ENCODE measurements at places on chromosomes 13 and 19.
A peak's percentile ranks its signal among the peaks of the same experiment; 100 is the strongest.

GRCh38 chr13:67123165-67123564 is 107.0 kb downstream of the PCDH9 start:
- H3K27ac ChIP-seq, result no peak overlapping the region
- H3K4me3 ChIP-seq, result no peak overlapping the region
- DNase-seq, result no peak
- no peaks in the 10 kb centered on the region for H3K27me3 ChIP-seq
- H3K36me3 ChIP-seq, result no peaks in the 10 kb centered on the region

DNA sequence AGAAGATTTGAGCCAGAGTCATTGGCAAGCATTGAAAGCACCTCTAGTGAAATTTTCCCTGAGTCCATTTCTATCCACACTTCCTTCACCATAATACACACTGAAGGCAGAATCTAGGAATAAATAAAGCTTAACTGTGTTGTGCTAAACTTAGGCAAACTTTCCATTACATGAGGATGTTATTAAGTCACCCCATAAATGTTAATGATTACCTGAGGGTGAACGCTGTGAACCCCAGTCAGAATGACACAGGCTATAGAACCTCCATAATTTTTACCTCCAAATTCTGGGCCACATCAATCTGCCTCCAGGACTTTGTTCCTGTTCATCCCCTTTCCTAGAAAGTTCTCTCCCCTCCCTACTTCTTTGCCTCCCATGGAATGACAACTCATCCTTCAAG is 71.0 kb downstream of the RAP2A start:
- H3K36me3 ChIP-seq, result peaks cover 3% of the 10 kb centered on the region
- H3K27ac ChIP-seq, result no peak overlapping the region
- no peak overlapping the region for H3K4me3 ChIP-seq
- H3K4me1 ChIP-seq, result peaks cover 4% of the 10 kb centered on the region
- H3K27me3 ChIP-seq, result peaks cover 21% of the 10 kb centered on the region

- no peaks in the 10 kb centered on the region for H3K36me3 ChIP-seq
- H3K4me1 ChIP-seq, result peaks cover 34% of the 10 kb centered on the region
- H3K27ac ChIP-seq, result no peak overlapping the region
- DNase-seq, result no peak
- H3K4me3 ChIP-seq, result no peak overlapping the region
These were observed 2.1 kb downstream of the SIAH3 start for GRCh38 chr13:45849408-45849807.

DNA sequence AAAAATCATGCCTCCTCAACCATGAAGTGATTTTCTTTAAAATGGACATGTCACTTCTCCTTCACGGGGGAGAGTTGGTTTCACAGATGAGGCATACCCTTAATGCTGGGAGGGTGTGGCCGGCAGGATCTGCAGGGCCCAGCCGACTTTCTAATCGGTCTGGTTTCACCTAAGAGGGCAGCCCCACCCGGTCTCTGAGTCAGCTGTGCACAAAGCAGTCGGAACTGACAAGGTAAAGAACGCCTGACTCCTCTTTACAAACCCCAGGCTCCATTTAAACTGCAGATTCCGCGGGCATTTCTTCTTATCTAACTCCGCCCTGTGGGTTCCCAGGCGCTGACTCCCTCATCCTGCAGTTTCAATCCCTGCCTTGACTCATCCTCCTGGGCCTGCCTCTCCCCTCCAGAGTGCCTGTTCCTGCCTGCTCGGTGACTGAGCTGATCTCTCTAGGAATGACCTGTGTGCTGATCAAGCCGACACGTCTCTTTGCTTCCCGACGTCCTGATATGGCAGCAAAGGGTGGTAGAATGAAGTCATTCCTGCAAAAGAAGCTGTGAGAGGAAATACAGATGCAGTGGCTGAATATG is 63.4 kb downstream of the EFNB2 start:
- no peaks in the 10 kb centered on the region for H3K27me3 ChIP-seq
- H3K4me3 ChIP-seq, result no peak overlapping the region
- H3K27ac ChIP-seq, result no peak overlapping the region
- DNase-seq, result no peak
- H3K4me1 ChIP-seq, result no peaks in the 10 kb centered on the region
- no peaks in the 10 kb centered on the region for H3K36me3 ChIP-seq

GRCh38 chr19:1455002-1455335 is 5.0 kb downstream of the APC2 start:
- H3K4me3 ChIP-seq, result no peak overlapping the region
- H3K27ac ChIP-seq, result peak overlapping the region; percentile 77
- peaks cover 20% of the 10 kb centered on the region for H3K4me1 ChIP-seq
- H3K27me3 ChIP-seq, result peaks cover 78% of the 10 kb centered on the region
- DNase-seq, result no peak

DNA sequence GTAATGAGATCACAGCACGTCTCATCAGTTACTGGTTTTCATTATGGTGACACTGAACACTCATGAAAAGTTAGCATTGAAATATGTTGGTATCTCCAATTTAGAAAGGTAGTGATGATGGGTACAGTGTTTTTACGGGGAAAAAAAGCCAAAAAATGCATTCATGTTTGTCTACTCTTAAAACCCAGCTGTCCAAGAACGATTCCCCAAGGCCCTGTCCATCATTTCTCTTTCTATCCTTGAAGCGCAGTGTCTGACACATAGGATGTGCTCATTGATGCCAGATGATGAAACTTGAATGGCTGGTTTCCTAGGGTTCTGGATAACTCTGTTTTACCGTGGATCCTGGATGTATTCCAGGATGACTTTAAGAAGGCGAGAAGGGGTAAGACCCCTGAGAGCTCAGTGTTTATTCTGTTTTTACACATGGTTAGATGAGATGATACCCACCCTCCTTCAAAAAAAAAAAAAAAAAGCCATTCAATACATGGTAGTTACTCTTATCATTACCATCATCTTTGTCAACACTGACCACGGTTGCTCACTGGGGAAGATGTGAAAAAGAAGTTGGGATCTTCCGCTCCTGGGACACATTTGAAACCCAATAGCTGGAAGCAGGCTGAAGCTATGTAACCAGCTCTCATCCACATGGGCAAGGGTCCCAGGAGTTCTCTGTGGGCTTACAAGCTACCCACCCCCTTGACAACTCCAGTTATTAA is 22.5 kb downstream of the SERP2 start:
- no peak overlapping the region for H3K4me3 ChIP-seq
- DNase-seq, result no peak
- H3K27ac ChIP-seq, result no peak overlapping the region
- no peaks in the 10 kb centered on the region for H3K4me1 ChIP-seq
- H3K36me3 ChIP-seq, result no peaks in the 10 kb centered on the region
